COLO829 (cell line): ENCODE measurements at places on chromosomes 11 and 22.

- DNase-seq, result no peak
These were observed 60.3 kb downstream of the CECR2 start for GRCh38 chr22:17429516-17429915.

DNA sequence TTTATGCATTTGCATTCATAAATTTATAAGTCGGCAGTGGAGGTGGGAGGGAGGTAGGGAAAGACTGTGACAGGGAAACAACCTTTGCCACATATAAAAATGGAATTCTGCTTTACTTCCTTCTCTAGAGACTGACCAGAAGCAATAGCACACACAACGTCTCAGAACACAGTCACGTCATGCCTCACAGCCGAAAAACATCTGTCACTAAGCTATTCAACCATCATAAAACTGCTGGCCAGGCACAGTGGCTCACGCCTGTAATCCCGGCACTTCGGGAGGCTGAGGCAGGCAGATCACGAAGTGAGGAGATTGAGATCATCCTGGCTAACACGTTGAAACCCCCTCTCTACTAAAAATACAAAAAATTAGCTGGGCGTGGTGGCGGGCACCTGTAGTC is 101.0 kb upstream of the CHRM4 start:
- DNase-seq, result no peak

DNA sequence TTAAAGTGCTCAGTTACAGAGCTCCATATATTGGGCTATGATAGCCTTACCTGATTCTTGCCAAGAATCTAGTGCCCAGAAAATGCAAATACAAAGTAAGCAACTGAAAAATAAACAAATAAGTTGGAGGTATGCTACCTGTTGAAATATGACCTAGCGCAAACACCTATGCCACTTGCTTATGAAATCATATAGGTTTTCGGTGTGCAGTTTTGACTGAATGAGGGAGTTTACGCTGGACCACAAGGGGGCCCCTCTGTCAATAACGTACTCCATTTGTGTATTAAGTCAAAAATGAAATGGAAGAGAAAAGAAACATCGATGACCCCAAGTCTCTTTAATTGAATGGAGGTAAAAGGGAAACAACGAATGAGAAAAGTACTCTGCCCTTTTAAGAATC is 84.9 kb upstream of the TRIM77 start:
- no peak for DNase-seq

DNA sequence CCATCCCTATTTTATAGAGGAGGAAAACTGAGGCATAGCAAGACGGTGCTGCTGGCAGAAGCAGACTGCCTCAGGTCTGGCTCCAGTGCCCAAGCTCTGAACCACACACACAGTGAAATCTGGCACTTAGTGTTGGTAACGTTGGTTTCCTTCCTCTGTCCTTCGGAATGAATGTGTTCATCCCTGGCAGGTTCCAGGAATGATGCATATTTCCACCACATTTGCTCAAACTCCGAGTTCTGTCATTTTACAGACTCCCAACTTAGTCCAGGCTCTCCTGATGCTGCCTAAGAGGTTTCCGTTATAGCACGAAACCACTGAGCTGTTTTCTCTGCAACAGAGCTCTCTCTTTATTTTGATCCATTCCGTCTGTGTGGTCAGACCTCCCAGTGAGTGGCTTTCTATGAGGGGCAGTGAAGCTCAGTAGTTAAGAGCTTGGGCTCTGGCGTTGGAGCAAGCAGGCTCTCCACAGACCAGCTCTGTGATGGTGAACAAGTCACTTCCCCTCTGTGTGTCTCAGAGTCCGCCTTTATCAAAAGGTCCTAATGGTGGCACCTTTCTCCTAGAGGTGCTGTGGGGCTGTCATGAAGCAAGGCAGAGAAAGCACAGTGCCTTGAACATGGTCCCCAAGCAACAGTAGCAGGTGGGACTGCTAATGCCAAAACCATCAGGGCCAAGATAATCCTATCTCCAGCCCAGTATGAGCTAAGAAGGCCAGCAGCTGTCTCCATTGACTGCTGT is 200.3 kb downstream of the MYO18B start:
- no peak for DNase-seq

DNA sequence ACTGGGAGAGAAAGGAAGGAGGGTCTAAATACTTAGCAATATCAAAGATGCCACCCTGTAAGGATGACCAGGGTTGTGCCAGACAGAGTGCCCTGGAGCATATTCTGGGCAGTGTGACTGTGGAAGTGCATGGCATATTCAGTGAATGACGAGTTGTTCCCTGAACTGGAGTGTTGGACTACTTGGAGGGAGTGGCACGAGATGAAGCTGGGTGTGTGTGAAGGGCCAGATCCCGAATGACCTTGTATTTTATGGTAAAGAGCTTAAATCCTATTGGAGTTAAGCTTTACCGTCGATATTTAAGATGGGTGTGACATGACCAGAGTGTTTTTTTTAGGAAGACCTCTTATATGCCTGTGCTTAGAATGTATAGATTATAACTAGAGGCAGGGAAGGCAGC is 48.8 kb downstream of the STIM1 start:
- no peak for DNase-seq

DNA sequence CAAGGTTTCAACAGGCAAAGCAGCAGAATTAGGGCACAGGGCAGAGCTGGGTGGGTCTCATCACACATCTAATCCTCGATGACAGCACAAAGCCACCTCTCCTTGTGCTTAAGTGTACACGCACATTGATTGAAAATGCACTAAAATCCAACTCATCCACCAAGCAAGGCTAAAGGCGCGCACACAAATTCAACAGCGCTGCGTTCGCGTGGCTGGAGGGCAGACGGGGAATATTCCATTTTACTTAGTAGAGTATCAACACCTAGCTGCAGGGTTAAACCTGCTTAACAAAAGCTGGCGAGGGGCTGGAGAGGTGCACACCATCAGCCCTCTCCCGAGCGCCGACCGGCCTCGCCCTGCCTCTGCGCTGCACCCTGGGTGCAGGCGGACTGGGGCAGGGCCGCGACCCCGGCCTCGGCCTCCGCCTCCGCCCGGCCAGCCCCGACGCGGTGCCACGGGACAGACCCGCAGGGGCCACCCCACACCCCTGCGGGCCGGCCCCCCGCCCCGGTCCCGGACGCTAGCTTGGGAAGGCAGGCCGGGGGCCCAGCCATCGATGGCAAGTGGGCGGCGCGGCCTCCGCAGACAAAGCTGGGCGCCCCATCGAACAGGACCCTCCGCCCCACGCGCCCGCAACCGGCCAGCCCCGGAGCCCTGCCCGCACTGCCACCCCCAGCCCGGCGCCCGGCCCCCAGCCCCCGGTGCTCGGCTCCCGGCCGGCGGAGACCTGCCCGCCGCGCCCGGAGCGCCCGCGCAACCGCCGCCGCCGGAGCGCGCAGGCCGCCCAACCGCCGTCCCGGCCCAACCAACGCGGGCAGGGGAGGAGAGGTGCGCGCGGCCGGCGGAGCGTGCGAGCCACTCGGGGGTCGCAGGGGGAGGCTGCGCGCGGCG is 929 bp downstream of the PRDM10 start:
- no peak for DNase-seq

DNA sequence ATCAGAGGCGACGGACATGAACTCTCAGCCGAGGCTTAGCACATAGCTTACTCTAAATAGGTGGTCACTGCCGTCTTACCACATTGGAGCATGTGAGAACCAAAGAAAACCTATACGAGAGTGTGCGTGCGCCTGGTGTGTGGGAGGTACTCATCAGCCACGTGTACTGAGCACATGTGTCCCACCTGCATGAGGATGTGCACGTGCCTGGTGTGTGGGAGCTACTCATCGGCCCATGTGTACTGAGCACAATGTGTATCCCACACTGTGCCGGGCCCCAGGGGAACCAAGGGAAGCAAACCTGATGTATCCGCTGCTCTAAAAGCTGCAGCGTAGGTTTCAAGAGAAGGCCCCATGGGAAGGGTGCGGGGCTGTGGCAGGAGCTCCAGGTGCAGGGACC is 56.4 kb downstream of the ANO1 start:
- no peak for DNase-seq

DNA sequence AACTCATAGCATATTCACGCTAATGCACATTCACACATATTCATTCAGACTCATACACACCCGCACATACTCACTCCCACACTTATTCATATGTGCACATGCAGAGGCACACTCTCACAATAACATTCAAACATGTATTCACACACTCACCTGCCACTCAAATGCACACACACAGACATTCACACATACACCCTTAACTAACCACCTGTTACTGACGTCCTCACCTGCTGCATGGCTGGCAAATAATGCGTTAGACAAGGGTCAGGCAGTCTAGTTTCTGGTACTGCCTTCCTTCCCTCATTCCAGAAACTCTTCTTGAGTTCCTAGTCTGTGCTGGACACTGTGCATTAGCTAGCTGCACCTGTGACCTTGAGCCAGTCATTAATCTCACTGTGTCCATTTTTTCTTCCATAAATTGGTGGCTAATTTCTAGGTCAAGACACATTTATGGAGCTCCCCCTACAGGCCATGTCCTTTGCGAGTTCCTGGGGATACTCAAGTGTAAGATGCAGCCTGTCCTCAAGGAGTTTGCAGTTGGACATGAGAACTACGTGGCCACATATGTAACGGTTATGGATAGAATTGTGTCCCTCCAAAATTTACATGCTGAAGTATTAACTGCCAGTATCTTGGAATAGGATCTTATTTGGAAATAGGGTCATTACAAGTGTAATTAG is 34.5 kb upstream of the SEZ6L start:
- no peak for DNase-seq

GRCh38 chr11:112176077-112176476 is 765 bp downstream of the BCO2 start:
- DNase-seq, result no peak

GRCh38 chr11:103534191-103534590 is 425.0 kb downstream of the DYNC2H1 start:
- no peak for DNase-seq

DNA sequence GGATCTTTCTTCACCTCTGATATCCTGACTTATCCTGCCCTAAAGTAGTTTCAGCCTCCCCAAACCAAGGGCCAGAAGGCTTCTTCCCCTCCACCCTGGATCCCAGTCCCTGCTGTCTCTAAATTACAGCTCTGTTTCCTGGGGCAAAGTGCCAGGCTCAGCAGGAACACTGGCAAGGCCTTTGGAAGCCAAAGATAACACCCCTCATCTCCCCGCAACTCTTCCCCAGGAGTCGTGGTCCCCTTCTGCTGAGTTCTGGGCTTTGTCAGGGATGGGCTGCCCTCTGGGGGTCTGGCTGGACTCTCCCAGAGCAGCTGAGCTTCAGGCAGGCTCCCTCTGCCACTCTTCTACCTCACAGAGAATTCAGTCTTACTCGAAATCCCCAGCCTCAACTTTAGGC is 53.8 kb upstream of the AMPD3 start:
- DNase-seq, result no peak

GRCh38 chr11:11963842-11964773 is 44.3 kb downstream of the DKK3 start:
- no peak for DNase-seq

DNA sequence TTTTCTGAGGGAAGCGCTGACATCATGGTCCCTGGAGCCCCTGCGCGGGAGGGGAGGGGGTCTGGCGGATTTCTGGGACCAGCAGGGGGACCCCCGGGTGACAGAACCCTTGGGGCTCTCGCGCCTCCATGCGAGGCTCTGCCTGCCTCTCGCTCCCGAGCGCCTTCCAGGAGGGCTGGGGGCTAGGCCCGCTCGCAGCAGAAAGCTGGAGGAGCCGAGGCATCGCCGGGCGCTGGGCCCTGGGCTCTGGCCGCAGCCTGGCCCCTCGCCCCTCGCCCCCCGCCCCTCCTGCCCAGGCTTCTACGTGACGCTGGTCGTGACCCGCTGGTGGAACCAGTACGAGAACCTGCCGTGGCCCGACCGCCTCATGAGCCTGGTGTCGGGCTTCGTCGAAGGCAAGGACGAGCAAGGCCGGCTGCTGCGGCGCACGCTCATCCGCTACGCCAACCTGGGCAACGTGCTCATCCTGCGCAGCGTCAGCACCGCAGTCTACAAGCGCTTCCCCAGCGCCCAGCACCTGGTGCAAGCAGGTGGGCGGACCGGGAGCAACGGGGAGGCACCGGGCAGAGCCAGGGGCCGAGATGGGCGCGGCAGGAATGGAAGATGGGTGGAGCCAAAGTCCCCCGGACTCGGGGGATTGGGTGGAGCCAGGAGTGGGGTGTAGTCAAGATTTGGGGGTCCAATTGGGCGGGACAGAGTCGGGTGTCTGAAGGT is 5.4 kb downstream of the BEST1 start:
- no peak for DNase-seq

GRCh38 chr11:103465555-103466140 is 356.4 kb downstream of the DYNC2H1 start:
- no peak for DNase-seq

DNA sequence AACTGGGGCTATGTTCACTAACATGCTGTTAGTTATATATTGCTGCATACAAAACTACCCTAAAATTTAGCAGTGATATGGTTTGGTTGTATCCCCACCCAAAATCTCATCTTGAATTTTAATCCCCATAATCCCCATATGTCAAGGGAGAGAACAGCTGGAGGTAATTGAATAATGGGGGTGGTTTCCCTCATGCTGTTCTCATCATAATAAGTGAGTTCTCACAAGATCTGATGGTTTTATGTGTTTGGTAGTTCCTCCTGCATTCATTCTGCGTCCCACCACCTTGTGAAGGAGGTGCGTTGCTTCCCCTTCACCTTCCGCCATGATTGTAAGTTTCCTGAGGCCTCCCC is 10.0 kb upstream of the PATL1 start:
- DNase-seq, result no peak

- no peak for DNase-seq
These were observed 386.2 kb downstream of the TENM4 start for GRCh38 chr11:79054636-79055035.

DNA sequence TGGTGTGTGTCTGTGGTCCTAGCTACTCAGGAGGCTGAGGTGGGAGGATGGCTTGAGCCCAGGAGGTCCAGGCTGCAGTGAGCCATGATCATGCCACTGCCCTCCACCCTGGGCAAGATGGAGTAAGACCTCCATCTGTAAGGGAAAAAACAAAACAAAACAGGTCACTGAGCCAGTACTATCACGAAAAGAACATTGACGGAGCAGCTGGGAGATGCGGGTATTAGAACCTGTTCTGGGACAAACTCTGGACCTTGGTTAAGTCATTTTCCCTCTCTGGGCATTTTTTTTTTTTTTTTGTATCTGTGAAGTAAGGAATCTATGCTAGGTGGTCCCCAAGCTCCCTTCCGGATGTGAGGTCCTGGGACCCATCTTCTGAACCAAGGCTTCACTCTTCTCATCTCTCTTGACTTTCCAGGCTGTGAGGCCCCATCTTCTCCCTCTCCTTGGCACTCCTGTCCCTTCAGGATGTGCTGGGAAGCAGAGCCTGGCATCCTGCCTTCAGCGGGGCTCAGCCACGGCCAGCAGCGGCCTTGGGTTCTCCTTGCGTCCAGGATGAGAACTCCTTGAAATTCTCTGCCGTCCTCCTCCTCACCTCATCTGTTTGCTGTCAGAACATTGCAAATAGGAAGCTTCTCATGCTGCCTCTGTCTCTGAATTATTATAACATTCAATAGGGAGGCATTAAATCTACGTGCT is 130.8 kb downstream of the GRIK4 start:
- no peak for DNase-seq

DNA sequence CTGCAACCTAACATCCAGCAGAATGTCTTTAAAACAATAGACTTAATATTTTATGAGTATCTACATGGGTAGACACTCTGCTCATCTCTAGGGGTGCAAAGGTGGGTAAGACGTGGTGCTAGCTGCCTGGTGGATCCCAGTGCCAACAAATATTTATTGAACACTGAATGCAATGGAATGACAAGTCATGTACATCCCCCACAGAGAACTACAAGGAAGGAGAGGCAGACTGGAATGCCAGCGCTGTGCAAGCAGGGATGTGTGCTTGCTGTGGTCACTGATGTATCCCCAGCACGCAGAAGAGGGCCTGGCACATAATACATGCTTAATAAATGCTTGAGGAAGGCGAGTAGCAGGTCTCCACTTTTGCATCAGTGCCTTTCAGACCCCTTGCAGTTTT is 61.9 kb downstream of the CD6 start:
- no peak for DNase-seq

GRCh38 chr11:8709002-8709672 is 26.5 kb downstream of the RPL27A start:
- no peak for DNase-seq
